RPMI7951 (cell line): ENCODE measurements at places on chromosomes 16 and 17. TPM values are rescaled to one million over a fixed set of nuclear protein-coding genes. Genes with fewer than 3 reads are reported as not detected.
A peak's percentile ranks its signal among the peaks of the same experiment; 100 is the strongest.

GRCh38 chr16:47876511-47876910, 279.3 kb downstream of the ABCC12 start:
- peak; percentile 78 for DNase-seq

DNA sequence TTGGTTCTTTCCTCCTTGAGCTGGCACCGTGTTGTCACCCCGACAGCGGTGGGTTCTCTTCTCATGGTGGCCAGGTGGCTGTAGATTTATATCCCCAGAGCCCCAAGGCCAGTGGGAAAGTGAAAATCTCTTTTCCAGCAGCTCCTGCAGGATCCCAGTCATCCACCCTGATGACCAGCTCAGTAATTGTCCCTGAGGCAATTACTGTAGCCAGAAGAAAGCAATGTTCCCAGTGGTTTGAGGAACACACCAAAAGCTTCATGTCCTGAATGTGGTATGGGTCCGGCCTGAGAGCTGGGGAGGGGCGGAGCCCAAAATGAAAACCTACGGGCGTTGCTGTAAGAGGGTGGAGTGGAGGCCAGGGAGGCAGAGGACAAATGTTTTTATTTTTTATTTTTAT, 69.0 kb downstream of the WSB1 start:
- no peak for DNase-seq

Gene GH2
- total RNA-seq, result not detected in 2 replicates

- no peak for DNase-seq
These were observed 24.0 kb downstream of the PIMREG start for GRCh38 chr17:6468051-6468790.

Gene MYH11
- not detected in 2 replicates for total RNA-seq
